Ascending aorta (tissue), 2 donors: ENCODE measurements at places on chromosomes 5 and 9. TPM values are rescaled to one million over a fixed set of nuclear protein-coding genes. Genes with fewer than 3 reads are reported as not detected.

The C9 gene
- 0.96 TPM for total RNA-seq

The STC2 gene
- 2.0 TPM for total RNA-seq

- H3K27ac ChIP-seq, result no peak overlapping the region
- H3K4me1 ChIP-seq, result no peaks in the 10 kb centered on the region
- no peaks in the 10 kb centered on the region for H3K27me3 ChIP-seq
- H3K4me3 ChIP-seq, result no peak overlapping the region
Measured at GRCh38 chr5:75279321-75279720, 42.6 kb upstream of the ANKRD31 start.

DNA sequence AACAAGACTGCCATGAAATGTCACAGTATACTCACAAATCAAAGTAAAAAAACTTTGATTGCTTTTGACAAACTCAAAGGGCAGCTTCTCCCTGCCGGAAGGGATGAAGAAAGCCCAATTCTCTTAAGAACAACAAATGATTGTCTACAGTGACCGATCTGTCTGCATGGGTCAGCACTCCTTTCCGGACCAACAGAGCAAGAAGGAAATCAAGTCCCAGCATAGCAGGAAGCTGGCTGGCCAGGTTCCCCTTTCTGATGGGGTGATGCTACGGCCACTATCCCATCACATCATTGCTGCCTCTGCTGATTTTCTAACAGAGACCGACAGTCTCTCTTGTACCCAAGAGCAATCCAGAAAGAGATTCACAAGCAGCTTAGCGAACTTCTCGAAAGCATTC lies 692 bp downstream of the C1QTNF3 start:
- H3K36me3 ChIP-seq, result no peaks in the 10 kb centered on the region
- no peaks in the 10 kb centered on the region for H3K27me3 ChIP-seq
- no peak for DNase-seq
- H3K27ac ChIP-seq, result no peak overlapping the region
- no peak overlapping the region for H3K4me3 ChIP-seq
- H3K4me1 ChIP-seq, result peaks cover 28% of the 10 kb centered on the region

- no peak for DNase-seq
- no peak overlapping the region for H3K4me3 ChIP-seq
- no peaks in the 10 kb centered on the region for H3K27me3 ChIP-seq
- H3K36me3 ChIP-seq, result no peaks in the 10 kb centered on the region
- H3K4me1 ChIP-seq, result no peaks in the 10 kb centered on the region
Measured at GRCh38 chr5:104541141-104541785, 978.7 kb upstream of the NUDT12 start.
